ENCODE measurements at places on chromosomes 7 and 10. TPM values are rescaled to one million over a fixed set of nuclear protein-coding genes. Genes with fewer than 3 reads are reported as not detected.

Gene ADCY1
- total RNA-seq: 0.85 TPM

GRCh38 chr10:30160271-30160982 lies 101.0 kb upstream of the JCAD start:
- no peak for DNase-seq

DNA sequence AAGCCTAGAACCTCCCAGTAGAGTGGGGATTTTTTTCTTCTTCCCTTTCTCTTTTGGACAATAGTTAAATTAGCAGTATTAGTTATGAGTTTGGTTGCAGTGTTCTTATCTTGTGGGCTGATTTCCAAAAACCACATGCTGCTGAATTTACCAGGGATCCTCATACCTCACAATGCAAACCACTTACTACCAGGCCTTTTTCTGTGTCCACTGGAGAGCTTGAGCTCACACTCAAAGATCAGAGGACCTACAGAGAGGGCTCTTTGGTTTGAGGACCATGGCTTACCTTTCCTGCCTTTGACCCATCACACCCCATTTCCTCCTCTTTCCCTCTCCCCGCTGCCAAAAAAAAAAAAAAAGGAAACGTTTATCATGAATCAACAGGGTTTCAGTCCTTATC lies 5.4 kb downstream of the OPN1SW start:
- DNase-seq: no peak

DNA sequence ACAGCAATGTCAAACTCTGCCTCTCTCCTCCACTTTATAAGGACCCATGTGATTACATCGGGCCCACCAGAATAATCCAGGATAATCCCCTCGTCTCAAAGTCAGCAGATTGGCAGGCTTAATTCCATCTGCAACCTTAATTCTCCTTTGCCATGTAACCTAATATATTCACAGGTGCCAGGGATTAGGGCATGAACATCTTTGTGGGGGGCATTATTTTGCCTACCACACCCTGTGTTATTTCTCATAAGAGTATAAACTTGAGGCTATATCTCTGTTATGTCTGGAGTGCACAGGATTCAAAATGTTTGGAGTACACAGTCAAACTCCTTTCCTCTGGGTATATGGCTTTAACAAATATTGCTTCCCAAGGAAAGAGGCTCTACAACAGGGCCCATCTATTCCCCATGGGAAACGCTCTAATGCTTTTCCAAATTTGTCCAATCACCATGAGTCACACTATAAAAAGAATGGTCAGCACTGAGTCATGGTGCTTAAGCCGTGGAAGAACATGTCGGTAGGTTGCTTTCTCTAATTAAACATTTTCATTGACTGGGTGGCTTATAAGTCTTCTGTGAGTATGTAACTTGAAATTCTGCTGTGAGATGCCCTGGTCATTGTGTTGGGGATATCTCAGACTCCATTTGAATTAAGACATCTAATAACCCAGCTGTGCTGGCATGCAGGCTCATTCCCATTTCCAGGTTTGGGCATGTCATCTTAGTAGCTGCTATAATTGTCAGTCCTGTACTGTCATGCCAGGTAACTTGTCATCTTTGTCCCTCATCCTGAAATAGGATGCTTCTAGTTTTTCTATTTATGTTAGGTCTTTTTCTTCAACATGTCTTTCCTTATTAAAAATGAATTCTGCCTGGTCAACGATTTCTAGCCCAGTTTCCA lies 11.5 kb upstream of the AKR1B10 start:
- DNase-seq: no peak

Gene GFRA1
- total RNA-seq: 5.8 TPM

- no peak for DNase-seq
These were observed 302.2 kb downstream of the CCDC3 start for GRCh38 chr10:12699258-12699700.

GRCh38 chr10:11403116-11403515 lies 208.3 kb downstream of the USP6NL start:
- no peak for DNase-seq

Gene PDZD8
- total RNA-seq: 23.0 TPM

Data from thoracic aorta (tissue), 2 donors.